ENCODE measurements at places on chromosomes 7 and 10.

- no peak for DNase-seq
Measured at GRCh38 chr10:13945390-13946208, 358.8 kb downstream of the PRPF18 start.

DNA sequence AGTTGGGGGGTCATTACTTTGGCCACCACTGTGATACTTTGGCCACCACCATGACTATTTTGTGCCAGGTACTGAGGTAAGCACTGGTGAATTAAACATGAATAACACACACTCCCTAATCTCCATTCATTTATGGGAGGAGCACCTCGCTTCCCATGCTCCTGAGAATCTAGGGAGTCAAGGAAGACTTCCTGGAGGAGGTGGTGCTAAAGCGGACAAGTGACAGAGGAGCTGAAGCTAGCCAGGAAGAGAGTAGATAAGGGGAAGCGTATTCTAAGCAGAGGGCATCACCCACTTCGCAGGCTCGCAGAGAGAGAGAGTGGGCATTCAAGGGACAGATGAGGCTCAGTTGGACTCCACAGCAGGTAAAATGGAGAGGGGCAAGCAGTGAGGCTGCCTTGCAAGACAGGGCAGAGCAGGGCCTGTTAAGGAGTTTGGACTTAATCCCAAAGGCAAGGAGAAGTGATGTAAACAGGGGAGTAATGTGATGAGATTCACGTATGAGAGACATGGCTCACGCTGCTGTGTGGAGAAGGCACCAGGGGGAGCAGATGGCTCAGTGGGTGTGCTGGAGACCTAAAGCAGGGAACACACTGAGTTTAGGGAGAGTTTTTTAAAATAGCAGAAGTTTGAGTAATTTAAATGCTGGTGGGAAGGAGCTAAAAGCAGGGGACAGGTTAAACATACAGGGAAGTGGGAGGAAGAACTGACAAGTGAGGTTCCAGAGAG is 21.3 kb upstream of the TMEM248 start:
- DNase-seq: no peak

DNA sequence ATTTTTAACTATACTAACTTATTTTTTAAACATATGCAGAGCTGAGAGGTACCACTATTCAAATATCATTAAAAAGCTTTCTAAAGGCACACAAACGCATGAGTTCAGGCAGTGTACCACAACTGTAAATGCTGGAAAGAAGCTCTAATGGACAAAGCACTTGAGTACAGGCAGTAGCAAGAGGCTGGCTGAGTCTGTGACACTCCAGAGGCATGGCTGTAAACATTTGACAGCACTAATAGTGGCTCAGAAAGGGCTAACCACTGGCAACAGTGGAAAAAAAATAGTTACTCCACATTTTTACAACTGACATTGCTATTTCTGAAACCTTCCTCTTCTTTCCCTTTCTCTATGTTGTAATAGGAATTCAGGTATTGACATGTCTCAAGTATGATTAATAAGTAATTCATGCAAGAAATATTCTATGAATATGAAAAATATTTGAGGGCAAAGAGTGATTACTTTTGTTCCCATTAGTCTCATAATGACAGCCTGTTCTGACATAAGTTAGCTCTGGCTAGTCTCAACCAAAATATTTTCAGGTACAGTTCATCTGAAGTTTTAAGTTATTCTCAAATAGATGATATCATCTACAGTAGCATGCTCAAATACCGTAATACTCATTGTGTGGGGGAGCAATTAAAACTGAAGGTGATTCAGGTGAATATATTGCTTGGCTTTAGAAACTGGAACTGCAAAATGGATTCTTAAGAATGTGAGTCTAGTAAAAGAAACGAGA is 324.0 kb upstream of the POT1 start:
- DNase-seq: no peak

DNA sequence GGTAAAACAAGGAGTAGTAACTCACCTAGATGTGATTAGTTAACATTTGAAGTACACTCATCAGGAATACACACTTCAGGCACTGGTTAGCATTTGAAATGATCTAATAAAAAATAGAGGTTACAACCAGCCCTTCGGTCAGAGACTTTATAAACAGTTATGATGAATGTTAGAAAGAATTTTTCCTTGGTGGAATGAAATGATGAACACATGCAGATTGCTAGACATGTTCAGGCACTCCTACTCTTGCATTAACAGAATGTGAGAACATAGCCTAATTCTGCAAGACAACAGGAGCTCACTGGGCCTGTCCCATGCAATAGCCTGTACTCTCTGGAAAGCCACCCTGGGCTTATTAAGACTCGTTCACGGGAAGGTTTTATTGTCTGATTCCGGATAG is 47.3 kb upstream of the TECTB start:
- DNase-seq: no peak

- no peak for DNase-seq
Measured at GRCh38 chr10:92813979-92814378, 34.3 kb upstream of the EXOC6 start.

All from activated CD4-positive, alpha-beta T cell treated with anti-CD3 and anti-CD28 coated beads for 4 hours (primary cell).